ENCODE measurements at places on chromosomes 16 and 17.

DNA sequence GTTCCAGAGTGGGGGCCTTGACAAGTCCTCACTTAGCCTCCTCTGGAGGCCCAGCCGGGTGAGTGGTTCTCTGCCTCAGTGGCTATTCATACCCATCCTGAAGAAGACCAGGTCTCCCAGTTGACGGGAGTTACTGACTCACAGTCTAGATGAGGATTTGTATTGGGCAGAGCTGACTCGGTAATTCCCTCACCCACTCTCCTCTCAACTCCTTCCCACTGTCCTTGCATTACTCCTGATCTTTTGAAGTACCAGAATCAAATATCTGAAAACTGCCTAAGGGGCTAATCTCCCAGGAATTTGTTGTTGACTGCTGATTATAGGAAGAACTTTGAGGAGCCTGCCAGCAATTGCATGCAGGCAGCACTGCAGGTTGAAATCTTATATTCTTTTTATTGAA is 14.2 kb downstream of the SAP30BP start:
- DNase-seq: no peak

DNA sequence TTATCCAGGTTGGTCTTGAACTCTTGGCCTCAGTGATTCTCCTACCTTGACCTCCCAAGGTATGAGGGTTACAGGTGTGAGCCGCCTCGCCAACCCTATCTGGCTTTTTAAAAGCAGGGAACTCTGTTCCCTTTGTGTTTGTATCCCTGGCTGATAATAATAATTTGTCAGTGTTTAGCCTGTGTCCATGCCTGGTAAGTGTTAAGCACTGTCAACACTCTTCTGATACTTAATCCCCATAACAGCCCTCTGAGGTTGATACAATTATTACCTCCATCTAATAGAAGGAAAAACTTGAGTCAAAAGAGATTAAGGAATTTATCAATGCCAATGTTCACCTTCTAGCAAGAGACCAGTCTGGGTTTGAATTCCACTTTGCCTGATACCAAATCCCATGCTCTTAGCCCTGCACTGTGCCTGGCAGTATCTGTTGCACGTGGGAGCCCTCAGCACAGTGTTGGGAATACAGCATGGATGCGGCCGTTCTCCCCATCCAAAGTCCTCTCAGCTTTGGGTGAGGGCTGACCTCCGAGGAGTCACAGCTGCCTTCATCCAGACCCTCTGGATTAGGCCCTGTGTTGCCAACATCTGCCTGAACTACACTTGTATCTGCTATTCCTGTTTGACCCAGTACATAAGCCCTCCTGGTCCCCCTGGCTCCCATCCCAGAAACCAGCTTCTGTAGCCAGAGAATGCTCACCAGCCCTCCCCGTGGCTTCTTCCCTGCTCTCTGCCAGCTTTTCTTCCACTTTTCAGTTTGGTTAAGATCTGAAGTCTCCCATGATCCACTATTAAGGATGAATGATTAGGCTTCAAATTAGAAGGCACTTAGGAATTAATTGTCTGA is 335.6 kb upstream of the ASIC2 start:
- no peak for DNase-seq

GRCh38 chr17:9259419-9259818 is 238.1 kb downstream of the NTN1 start:
- no peak for DNase-seq

- DNase-seq: no peak
These were observed 58.7 kb downstream of the CMC2 start for GRCh38 chr16:80947708-80948625.

GRCh38 chr16:11165894-11166665 is 89.9 kb downstream of the SOCS1 start:
- DNase-seq: no peak

- no peak for DNase-seq
These were observed 45.5 kb downstream of the CYTH1 start for GRCh38 chr17:78736526-78737079.
